Effector CD8-positive, alpha-beta T cell (primary cell): ENCODE measurements at places on chromosomes 16 and 17.

DNA sequence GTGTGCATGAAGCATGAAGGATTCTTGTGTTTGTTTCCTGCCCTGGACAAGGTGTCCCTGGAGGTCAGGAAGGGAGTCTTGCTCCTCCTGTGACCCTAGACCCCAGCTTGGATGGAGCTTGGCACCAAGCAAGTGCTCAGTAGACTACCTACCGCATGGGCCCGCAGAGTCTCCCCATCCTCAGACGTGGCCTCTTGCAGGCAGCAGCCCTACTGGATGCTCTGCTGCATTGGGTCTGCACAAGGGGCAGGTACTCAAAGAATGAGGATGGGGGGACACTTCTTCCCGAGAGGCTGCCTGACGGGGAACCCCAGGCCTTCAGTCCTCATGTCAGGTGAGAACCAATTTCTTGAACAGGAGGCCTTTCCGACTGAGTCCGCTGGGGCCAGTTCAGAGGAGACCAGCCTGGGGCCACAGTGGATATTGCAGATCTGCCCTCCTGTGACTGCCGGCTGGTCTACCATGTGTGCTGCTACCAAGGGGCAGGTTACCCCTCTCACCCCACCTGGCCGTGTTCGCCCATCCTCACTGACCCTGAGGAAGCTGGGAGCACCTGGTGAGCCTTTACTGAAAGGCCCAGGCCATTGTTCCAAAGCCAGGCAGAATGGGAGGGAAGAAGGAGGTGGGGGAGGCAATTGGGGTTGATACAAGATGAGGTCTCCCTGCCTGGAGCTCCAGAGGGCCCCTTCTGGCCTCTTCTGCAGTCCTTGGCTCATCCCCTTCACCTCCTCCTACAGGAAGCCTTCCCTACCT is 206.3 kb downstream of the RAB11FIP4 start:
- no peak for DNase-seq

- no peak for DNase-seq
Measured at GRCh38 chr17:78517421-78517820, 59.8 kb downstream of the DNAH17 start.

DNA sequence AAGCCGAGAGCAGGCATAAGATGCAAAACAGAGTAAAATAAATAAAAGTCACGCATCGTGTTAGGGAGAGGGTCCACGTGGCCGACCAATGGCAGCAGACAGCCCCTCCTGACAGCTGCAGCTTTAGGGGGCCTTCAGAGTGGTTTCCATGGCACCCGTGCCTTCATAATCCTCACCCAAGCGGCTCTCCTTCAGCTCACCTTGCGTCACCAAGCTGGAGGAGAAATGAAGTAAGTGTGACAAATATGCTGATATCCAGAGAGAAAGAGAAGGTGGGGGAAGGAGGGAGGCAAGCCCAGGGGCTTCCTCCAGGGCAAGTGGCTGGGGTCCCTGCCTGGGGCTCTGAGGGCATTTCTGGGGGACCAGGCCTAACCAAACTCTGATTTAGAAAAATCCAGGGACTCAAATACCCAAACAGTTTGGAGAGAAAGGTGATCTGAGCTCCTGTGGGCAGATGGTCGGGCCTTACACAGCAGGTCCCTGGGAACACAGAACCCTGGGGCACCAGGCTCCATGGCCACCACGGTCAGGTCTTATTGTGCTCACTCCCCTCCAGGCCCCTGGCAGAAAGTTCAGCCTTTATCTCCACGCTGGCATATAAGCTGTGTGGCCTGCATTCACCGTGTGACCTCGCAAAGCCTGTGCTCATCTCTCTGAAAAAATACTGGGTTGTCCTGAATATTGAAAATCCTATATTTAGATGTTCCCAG is 80.7 kb upstream of the TNRC6C start:
- no peak for DNase-seq

GRCh38 chr17:38416840-38417209 is 11.4 kb upstream of the ARHGAP23 start:
- DNase-seq: no peak

GRCh38 chr17:2542456-2542855 is 30.8 kb upstream of the METTL16 start:
- DNase-seq: no peak

DNA sequence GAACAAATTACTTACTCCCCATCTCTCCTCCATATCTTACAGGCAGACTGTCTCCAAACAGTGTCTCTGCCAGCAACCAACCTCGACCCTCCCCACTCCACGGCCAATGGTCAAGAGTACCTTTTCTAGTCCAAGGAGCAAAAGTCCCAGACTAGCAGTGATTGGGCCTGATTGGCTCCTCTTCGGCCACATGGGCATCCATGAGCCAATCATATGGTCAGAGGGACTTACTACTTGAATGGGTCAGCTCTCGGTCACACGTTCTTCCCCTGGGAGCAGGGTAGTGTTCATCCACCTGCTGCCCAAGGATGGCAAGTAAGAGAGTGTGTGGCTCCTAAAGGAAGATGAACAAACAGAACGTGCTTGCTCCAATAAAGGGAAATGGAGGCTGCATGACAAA is 84.6 kb downstream of the C16orf78 start:
- no peak for DNase-seq

GRCh38 chr16:81626181-81626674 is 152.9 kb upstream of the PLCG2 start:
- no peak for DNase-seq

- DNase-seq: no peak
Measured at GRCh38 chr17:68152161-68152571, 95.7 kb upstream of the AMZ2 start.

- no peak for DNase-seq
Measured at GRCh38 chr16:19746561-19746960, 28.5 kb downstream of the IQCK start.

- DNase-seq: no peak
Measured at GRCh38 chr16:22323173-22323958, 26.2 kb downstream of the POLR3E start.

DNA sequence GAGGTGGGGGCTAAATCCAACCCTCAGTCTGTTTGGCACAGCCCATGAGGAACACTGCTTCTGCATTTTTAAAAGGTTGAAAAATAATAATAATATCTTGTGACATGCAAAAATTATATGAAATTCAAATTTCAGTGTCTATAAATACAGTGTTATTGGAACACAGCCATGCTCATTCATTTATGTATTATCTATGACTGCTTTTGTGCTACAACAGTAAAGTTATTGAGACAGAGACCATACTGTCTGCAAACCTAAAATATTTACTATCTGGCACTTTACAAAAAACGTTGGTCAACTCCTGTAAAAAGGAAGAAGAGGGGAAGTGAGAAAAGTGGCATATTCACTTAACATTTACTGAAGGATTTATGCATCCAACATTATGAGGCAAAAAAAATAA is 3.1 kb downstream of the ABCA5 start:
- no peak for DNase-seq

DNA sequence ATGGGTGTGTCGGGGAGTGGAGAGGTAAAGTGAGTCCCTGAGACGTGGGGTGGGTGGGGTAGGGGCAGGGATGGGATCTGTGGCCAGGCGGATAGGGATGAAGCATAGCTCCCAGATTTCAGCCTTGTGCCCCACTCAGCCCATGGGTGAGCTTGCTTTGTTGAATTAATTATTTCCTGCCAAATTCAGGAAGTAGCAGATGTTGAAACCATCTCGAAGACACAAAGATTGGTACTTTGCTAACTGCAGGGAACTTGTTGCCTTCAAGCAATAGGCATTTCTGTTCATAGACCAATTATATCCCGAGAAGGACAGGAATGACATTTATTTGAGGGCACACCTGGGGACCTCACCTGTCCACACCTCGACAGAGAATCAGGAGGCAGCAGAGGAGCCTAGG is 11.0 kb upstream of the C16orf74 start:
- no peak for DNase-seq

GRCh38 chr16:58028541-58029070 is 3.1 kb downstream of the MMP15 start:
- DNase-seq: no peak

GRCh38 chr16:72517154-72517553 is 345.2 kb upstream of the PMFBP1 start:
- no peak for DNase-seq

DNA sequence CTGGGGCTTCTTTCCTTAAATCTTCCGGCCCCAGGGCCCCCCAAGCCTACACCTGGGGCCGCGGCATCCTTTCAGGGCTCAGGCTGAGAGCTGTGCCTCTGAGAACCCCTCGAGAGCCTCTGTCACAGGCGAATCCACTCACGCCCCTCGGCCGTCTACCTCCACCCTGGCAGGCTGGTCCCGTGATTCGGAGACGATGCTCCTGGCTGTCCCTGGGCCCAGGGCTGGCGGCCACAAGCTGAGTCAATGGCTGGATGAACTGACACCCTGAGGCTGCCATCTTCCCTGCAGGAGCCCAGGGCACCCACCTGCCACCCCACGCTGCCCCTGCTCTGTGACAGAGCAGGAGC is 4.4 kb downstream of the TEPSIN start:
- no peak for DNase-seq

DNA sequence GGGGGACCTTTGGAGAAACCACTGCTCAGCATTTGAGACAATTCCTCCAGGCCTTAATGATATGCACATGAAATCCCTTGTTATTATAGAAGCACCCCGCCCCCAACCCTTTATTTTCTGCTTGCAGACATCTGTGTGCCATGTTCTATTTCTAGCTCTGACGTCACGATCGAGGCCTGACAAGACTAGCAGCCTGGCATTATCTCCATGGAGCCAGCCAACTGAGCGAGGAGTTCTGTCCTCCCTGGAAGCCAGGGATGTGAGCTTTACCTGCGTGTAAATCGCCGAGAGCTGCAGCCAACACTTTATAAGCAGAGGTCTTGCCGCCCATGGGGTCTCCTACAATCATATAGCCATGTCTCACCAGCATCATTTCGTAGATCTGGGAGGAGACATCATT is 116.9 kb downstream of the DNAH3 start:
- DNase-seq: no peak

- DNase-seq: no peak
Measured at GRCh38 chr17:30074730-30075129, 41.9 kb upstream of the NSRP1 start.

DNA sequence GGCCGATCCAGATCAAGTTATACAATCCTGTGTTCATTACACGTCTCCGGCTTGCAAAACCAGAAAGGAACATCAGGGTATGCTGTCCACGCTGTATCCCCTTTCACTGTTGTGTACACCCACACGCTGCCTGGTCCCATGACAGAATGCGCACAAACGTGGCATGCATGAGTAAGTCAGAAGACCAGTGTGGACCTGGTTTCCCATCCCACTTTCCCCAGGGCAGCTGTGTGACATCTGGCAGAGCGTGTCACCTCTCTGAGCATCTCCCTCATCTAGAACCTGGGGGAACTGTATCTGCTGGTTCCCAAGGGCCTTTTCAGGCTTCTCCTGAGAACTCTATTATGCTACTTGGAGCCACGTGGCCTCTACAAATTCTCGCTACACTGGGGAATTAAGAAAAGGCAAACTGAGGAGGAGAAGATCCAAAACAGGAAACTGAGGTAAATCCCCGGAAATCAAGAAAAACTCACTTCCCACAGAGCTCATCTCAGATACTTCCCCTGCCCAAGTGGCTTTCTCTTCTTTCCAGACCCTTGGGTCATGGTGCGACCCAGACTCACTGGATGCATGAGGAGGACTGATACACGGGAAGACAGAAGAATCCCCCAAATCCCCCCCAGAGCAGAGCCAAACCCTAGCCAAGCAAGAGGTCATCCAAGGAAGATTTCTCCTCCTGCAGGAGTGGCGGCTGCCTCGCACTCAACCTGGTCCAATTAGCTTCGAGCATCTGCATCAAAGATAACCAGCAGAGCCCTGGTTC is 139.3 kb downstream of the GAS7 start:
- no peak for DNase-seq
